ENCODE measurements at places on chromosomes 1 and 21. TPM values are rescaled to one million over a fixed set of nuclear protein-coding genes. Genes with fewer than 3 reads are reported as not detected.

GRCh38 chr1:234870020-234870981, 258.3 kb downstream of the TOMM20 start:
- DNase-seq, result no peak

DNA sequence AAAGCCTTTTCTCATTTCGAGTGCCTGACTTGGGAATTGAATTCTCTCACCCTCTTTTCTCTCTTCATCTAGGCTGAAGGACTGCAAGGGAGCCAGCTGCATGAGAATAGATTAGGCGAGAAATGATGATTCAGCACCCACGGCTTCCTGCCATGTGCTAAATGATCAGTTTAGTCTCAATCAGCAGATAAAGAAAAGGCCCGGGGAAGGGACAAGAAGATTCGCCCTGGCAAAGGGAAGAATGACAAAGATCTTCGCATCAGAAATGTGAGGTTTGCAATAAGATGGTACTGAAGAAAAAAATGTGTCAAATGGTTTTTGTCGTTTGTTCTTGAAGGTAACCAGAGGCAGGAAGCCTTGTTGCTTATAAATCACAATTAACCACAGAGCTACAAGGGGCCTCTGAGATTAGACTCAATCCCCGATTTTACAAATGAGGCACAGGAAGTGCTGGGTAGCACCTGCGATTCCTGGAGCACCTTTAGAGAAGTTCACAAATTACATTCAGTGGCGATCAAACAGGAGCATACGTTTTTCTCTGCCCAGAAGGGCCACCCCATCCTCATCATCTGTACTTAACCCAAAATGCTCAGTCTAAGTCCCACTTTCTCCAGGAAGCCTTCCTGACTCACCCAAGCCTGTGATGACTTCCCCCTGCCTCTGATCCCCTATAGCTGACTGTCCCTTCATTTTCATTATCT, 183.4 kb downstream of the ZNF281 start:
- DNase-seq, result peak; percentile 61

DNA sequence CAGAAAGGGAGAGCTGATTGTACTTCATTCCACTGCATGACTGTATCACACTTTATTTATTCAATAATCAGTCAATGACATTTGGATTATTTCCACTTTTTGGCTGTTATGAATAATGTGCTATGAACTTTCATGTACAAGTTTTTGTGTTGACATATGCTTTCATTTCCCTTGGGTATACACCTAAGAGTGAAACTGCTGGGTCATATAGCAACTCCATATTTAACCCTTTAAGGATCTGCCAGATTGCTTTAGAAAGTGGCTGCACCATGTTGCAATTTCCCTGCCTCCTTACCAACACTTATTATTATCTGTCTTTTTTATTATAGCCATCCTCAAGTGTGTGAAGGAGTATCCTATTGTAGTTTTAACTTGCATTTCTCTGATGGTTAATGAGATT, 108.8 kb upstream of the KCNK1 start:
- DNase-seq, result no peak

DNA sequence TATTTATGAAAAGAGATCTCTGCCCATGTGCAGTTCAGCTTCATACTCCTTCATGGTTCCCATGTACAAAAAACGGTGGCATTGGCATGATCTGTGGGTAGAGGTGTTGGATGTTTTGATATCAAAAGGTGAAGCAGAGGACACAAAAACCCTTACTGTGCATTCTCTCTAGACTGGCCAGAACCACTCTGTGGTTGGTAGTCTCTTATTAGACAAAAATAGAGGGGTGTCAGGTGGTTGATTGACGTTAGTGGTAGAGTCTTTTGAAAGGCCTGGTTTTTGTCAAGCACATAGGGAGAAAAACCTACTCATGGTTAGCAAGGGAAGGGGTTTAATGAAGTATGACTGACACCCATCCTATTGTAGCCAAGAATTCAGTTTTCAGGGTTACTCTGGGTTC, 400.0 kb upstream of the TMPRSS15 start:
- DNase-seq, result no peak

DNA sequence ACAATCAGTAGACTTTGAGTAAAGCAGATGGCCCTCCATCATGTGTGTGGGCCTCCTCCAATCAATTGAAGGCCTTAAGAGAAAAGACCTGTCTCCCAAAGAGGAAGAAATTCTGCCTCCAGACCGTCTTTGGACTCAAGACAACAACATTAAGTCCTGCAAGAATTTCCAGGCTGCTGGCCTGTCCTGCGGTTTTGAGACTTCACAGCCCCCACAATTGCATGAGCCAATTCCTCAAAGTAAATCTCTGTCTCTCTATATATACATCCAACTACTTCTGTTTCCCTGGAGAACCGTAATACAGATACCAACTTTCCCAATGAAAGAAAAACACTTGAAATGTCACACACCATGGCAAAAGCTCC, 16.4 kb downstream of the REG4 start:
- DNase-seq, result no peak

DNA sequence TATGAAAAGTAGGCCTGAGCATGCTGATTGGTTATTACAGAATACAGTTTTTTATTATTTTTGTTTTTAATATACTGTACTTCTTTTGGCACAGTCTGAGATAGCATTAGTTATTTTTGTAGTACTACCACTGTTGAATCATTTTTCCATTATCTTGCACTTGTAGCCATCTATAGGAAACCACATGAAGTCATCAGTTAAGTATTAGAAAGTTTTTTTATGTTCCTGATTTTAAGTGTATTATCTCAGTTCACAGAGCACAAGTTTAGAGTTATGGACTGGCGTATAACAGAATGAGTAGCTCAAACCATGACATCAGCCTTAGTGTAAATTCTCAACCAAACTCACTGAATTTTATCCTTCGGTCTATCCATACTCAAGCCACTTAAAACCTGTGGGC, 22.8 kb downstream of the DHX9 start:
- no peak for DNase-seq

DNA sequence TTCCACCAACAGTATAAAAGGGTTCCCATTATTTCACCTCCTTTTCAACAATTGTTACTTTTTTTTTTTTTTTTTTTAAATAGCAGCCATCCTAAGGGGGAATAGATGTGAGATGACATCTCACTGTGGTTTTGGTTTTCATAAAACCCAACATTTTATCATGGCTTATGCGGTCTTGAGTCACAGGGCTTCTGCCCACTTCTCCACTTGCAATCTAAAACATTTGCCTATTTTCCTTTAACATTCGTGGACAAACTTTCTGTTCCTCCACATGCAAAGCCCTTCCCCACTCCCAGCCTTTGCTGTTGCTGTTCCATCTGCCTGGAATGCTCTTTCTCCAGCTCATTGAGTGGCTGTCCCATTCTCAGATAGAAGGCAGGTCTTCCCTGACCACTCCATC, 239.7 kb upstream of the KCNK2 start:
- DNase-seq, result no peak

GRCh38 chr21:39175154-39175553, 8.1 kb downstream of the PSMG1 start:
- no peak for DNase-seq

DNA sequence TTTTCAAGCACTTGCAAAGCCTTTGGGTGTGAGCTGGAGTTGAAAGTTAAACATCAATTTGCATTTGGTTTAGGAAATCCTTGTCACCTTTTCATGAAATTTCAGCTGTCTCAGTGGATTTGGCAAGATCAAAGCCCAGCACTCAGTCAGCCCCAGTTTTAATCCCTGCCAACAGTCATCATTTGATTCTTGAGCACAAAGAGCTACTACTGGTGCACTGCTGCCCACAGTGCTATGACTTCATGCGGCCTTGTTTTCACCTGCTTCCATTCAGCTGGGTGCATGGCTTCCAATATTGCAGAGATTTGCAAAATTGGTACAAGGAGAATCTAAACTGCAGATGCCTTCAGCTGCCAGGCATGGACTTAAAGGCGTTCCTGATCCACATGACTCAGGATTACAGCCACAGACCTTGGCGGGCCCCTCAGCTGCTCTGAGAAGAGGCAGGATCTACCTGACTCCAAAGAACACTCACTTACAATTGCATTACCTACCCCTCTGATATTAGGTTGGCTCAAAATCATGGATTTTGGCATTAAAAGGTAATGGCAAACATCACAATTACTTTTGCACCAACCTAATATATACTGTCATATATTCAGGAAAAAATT, 259.1 kb downstream of the DSCAM start:
- DNase-seq, result no peak

- no peak for DNase-seq
These were observed 161.8 kb upstream of the PDE4B start for GRCh38 chr1:65630855-65631254.

DNA sequence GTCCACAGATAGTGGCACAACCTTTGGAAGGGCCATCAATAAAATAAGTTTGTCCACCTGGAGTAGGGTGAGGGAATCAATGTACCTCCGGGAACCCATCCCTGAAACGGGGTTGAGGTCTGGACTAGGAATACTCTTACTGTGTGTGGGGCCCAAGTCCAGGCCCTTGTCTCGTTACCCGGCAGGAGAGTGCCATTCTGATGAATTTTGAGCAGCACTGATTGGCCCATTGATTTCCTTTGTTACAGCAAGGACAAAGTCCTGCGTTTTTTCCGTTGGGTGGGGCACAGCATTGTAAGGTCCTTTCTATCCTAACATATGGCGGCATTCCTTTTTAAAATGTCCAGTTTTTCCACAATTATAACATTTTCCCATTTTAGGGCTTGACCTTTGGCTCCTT, 75.2 kb downstream of the AXDND1 start:
- DNase-seq, result no peak

GRCh38 chr1:239185245-239185619, 201.1 kb upstream of the CHRM3 start:
- no peak for DNase-seq

DNA sequence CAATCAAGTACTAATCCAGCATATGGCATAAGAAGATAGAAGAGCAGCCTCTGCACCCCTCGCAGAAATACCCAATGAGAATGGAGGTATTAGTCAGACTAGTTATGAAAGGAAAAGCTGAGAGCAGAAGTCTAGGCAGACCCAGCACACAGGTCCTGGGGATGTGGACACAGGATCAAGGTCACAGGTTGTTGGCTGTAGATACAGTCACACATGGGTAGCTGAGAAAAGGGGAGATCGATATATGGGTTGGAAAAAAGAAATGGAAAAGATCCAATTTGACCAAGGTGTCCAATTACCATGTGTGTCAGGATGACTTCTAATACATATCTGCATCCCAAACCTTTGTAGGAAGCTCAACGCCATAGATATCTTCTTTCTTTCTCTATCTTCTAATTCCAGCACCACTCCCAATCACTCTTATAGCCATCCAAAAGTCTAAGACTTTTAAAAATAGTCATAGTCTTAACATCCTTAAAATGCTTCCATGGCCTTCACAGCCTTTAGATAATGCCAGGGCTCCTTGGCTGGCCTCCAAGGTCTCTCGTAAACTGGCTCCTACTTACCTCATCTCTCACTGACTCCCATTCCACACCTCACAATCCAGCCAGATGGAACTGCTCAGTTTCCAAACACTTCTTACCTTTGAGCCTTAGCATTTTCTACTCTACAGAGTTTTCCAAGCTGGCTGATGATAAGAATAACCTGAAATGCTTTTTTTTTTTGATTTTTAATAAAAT, 8.3 kb upstream of the ZC3H11B start:
- no peak for DNase-seq

LUZP1 gene
- 19.0 TPM for total RNA-seq

C1orf94 gene
- not detected for total RNA-seq

KIF2C gene
- total RNA-seq, result 107 TPM
